AG04450 (cell line): ENCODE measurements at places on chromosomes 3 and 15. TPM values are rescaled to one million over a fixed set of nuclear protein-coding genes. Genes with fewer than 3 reads are reported as not detected.

GRCh38 chr15:48394970-48395369 is 63.7 kb downstream of the DUT start:
- DNase-seq: no peak

The GREM1 gene
- polyA plus RNA-seq: 2,326 and 2,858 TPM in 2 replicates

GRCh38 chr3:174358252-174358651 is 500.9 kb upstream of the NAALADL2 start:
- no peak for DNase-seq

DNA sequence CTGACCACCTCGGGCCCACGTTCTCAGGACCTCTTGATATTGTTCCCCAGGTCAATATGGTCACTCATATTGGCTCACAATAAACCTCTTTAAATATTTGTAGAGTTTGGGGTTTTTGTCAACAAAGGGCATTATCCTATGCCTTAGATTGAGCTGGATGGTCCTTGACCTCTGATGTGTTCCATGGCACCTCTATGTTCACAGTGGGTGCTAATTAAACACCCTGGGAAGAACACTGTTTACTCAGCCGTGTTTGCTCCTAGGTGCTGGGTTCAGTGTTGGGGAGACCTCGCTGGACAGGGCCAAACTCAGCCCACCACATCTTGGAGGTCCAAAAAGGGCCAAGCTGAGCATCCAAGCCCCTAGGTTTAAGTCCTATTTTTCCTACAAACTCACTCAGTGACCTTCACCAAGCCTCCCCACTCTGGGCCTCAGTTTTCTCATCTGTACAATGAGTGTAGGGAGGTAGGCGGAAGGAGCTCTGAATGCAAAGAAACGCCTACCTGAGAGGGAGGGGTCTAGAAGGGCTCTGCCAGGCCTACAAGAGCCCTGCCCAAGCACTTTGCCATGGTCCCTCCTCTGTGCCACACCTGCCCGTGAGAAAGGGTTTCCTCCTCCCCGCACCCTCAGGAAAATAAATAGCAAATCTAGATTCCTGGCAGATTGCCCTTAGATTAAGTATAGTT is 7.2 kb downstream of the FAM174B start:
- no peak for DNase-seq

DNA sequence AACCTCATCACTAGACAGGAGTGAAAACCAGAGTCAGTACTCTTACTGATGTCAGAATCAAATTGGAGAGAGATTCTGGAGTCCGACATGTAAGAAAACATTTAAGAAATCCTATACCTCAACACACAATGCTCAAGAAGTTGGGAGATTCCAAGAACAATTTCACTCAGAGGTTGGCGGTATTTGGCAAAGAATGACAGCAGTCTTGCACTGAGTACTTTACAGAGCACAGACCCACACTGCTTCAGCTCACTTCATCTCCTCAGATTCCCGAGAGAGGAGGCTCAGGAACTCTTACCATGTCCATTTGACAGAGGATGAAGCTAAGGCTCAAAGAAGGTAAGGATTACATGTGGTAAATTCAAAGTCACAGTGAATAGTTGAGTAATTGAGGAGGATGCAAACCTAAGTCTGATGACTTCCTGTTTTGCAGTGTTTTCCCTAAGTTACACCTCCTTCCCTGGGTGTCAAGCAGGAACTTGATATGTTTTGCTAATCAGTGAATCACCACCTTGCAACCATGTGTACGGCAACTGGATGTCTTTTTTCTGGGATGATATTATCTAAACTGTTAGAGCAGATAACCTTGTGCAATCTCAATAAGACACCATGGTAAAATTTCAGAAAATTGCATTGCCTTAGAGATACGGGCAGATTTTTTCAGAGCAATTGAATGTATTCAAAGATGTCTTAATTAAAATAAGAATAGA is 61.3 kb upstream of the MME start:
- no peak for DNase-seq

DNA sequence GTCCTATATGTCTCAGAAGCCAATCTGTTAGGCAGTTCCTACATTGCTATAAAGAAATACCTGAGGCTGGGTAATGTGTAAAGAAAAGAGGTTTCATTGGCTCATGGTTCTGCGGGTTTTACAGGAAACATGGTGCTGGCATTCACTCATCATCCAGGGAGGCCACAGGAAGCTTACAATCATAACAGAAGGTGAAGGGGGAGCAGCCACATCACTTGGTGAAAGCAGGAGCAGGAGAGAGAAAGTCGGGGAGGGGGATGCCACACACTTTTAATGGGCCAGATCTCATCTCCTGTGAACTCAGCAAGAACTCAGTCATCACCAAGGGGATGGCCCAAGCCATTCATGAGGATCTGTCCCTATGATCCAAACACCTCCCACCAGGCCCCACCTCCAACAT is 9.1 kb downstream of the SLC49A4 start:
- no peak for DNase-seq
